ENCODE measurements at places on chromosomes 3 and 15.

GRCh38 chr3:77256584-77257503 is 216.9 kb downstream of the ROBO2 start:
- no peak for DNase-seq

- no peak for DNase-seq
Observed at GRCh38 chr3:126907557-126907956, 75.4 kb upstream of the PLXNA1 start.

GRCh38 chr3:52068055-52068571 is 11.7 kb upstream of the DUSP7 start:
- no peak for DNase-seq

- peak; percentile 96 for DNase-seq
Observed at GRCh38 chr15:90004671-90005070, 3.5 kb downstream of the ZNF710 start.

- DNase-seq: peak; percentile 43
Observed at GRCh38 chr15:78810362-78811123, 721 bp downstream of the ADAMTS7 start.

- no peak for DNase-seq
Observed at GRCh38 chr3:195187609-195188425, 83.1 kb downstream of the XXYLT1 start.

GRCh38 chr3:157284688-157285087 is 124.7 kb upstream of the CCNL1 start:
- no peak for DNase-seq

DNA sequence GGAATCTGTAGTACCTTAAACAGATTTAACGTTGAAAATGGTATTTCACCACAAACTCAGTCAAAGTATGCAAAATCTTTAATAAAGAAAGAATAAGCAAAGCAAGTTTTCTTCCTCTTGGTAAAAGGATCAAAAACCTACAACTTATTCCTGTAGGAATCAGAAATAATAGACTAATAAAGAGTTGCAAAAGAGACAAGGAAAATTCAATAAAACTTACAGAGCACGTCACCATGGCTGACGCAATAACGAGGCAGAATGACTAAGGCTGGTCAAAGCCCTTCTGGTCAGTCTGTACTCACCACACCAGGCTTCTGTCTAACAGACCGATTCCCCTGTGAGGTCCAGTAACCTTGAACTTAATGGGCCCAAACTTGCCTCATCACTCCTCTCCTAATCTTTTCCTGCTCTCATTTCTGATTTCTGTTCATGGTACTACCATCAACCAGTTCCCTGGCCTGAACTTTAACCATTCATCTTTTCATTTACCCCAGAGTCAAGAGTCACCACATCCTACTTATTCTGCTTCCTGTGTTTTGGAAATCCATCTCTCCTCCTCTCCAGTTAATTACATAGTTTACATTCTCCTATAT is 5.0 kb downstream of the MASP1 start:
- no peak for DNase-seq

DNA sequence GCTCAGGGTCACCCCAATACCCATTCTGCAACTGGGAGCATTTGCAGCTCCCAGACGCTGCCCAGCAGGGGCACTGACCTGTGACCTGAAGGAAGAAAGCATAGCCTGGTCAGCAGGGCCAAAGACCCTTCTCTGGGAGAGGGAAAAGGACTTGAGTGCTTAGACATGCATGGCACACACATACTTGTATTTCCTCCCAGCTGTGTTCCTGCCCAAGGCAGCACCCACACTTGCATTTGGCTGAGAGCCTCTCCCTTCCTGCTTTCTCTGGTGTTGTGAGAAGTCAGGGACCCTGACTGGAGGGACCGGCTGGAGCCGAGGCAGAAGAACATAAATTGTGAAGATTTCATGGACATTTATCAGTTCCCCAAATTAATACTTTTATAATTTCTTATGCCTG is 7.2 kb upstream of the LAMB2 start:
- DNase-seq: no peak

DNA sequence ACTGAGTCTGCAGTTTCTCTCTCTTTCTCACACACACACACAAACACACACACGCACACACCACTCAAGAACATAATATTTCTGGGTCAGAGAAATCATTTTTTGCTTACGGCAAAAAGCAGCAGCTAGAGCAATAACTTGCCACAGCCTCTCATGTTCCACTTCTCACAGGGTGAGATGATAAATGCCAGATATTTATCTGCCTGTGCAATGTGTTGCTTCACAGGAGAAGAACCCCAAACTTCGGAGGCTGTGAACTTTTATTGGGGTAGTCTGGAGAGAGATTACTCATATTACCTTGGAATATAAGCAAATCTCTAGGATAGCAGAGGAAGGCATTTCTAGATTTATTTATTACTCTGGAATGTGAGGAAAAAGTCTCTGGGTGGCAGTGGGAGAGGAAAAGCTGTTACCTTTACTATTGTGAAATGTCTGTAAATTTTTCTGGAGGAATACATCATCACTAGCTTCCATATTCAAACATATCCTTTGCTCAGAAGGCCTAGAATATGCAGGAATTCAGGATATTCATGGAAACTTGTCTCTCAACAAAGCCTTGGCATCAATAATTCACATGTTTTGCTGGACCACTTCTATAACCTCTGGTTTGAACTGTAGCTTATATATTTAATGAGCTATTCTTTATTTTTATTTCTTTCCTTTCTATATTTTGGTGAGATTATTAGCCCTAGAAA is 369.2 kb downstream of the NSUN3 start:
- no peak for DNase-seq

- no peak for DNase-seq
Observed at GRCh38 chr3:183239046-183239445, 14.0 kb upstream of the B3GNT5 start.

DNA sequence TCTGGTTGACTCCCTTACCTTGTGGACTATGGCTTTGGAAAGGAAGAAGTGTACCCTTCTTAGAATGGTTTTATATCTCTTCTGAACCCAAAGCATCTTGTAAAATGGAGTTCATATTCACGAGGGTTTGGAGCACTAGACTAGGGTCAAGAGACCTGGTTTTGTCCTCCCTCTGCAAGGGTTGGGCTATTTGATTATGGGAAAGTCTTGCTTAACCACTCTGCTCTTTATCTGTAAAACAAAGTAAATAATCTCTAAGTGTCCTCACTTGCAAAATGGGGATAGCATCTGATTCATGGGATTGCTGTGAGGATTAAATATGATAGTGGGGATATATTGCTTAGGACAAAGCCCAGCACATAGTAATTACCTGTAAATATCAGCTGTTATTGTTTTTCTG is 17.9 kb upstream of the SLC2A2 start:
- DNase-seq: no peak

DNA sequence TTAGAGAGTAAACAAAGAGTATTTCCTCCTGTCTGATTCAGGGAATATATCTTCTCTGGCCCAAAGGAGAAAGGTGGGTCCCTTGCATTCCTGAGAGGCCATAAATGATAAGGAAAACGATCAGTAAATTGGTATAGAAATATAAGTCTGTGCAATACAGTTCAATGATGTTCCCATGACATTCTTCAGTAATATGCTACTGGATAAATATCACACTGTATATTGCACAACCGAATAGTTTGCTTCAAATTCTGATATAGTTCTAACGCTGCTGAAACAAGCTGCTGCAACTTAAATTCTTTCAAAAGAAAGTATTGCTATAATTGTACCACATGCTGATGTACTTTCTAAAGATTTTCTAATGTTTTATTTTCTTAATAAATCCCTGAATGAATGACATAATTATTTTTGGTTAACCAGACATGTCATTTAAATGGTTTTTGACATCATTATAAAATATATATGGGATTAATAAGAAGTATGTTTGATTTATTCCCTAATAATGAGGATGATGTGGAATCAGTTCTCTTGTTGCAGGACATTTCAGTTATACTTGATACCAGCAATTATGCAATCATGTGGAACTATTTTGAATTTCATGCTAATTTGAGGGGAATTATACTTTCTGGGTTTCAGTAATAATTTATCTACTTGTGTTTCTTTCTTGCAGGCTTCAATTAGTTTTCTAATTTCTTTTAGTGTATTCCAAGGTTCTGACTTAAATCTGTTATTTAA is 44.9 kb downstream of the FGF7 start:
- no peak for DNase-seq

DNA sequence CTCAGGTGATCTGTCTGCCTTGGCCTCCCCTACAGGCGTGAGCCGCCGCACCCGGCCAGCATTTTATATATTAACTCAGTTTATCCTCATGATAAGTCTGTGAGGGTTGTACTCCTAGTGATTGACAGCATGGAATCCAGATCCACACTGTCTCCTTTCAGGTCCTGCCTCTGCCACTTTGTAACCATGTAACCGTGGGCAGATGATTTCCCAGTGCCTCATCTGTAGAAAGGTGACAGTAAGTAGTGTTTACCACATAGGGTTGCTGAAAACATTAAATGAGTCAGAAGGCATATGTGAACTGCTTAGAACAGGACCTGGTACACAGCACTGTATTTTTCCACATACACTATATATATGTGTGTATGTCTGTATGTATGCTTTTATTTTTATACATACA is 2.4 kb downstream of the FYTTD1 start:
- no peak for DNase-seq

- no peak for DNase-seq
Observed at GRCh38 chr15:90581771-90582352, 52.1 kb downstream of the CRTC3 start.

DNA sequence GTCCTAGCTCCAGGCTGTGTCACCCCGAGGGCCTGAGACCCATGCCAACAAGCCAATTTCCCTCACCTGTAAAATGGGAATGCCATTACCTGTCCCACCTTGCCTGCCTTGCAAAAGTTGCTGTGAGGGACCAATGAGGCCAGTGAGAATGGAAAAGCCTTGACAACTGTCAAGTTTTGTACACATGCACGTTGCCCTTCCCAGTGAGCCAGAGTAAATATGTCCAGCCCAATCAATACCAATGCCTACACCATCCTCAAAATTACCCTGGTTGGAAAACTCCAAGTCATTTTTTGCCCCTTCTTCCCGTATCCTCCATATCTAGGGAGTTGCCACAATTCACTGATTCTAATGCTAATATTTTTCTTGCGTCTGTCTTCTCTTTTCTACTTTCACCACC is 73.5 kb upstream of the RASGRF1 start:
- DNase-seq: no peak

DNA sequence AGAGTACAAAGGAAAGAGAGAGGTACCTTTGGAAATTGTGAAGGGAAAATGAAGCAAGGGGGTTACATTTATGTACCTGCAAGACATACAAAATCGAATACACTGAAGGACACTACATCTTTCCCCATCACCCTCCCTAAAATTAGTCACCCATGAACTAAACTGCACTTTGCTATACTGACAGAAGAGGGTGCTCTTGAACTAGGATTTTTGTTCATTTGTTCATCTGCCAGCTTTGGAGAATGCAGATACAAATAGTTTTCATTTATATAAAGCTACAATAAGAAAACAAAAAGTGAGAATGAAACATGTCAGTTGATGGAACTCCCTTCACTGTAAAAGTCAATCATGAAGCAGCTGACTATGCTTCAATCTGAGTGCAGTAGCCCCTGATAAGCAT is 55.7 kb downstream of the PCCB start:
- DNase-seq: no peak

Data from kidney capillary endothelial cell (primary cell).